ENCODE measurements at places on chromosomes 11 and 22. TPM values are rescaled to one million over a fixed set of nuclear protein-coding genes. Genes with fewer than 3 reads are reported as not detected.

DNA sequence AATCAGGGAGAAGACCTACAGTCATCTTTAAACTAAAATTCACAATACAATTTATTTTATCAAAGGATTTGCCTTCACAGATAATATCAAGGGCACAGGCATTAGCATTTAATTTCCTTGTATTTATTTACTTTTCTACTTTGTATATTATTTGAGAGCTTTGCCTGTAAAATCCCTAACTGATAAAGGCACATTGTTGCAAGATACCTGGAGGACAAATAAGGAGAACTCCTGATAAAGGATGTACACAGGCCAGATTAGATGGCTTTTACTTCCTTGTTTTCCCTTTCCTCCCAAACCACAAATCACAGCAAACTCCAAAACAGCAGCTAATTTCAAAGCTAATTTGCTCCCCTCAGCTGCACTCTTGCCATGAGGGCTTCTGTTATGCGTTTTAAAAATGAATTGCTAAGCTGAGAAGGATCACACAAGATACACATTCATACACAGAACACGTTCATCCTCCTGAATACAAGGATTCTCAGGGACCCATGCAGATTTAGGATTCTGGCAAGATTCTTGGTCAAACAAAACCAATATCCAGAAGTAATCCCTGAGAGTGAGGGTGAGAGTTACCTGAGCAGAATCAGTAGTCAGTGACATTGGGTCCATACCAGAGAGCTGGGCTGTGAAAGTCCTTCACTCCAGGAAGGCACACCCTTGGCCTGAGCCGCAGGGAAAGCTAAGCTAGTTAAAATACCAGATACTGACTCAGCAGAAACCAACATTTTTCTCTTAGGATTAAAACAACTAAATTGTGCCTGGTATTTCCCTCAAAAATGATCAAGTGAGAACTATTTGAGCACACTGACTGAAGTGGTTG is 100.3 kb upstream of the CLPB start:
- no peaks in the 10 kb centered on the region for H3K36me3 ChIP-seq
- H3K27me3 ChIP-seq, result peaks cover 6% of the 10 kb centered on the region

DNA sequence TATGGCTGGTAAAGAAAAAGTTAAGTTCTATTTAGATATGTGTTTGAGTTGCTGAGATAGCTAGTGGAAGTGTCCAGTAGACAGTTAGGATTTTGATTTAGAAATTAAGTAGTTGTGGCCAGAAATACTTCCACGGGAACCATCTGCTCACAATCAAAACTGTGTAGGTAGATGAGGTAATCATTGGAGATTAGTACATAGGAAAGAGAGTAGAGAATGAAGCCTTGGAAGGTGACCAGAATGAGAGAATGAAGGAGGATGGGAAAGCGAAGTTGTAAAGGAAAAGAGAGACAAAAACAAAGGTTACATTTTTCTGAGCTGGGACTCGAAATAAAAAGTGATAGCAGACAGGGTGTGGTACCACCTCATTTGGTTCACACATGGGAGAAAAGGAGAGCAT is 296.9 kb upstream of the SORL1-AS1 start:
- no peak overlapping the region for H3K4me3 ChIP-seq
- no peak overlapping the region for H3K27ac ChIP-seq
- H3K4me1 ChIP-seq, result no peaks in the 10 kb centered on the region
- no peaks in the 10 kb centered on the region for H3K27me3 ChIP-seq

Gene UBE2L3
- total RNA-seq, result 39.4 TPM

- H3K36me3 ChIP-seq, result peaks cover 1% of the 10 kb centered on the region
- H3K27ac ChIP-seq, result no peak within 1 kb of the TSS
- H3K4me1 ChIP-seq, result peaks cover 35% of the 10 kb centered on the region
- peak within 1 kb of the TSS; percentile 48 for H3K4me3 ChIP-seq
Observed at GRCh38 chr11:66291706-66292542, at the start of gene TMEM151A. TMEM151A (plus strand) TSS chr11:66291894; CDS start chr11:66292014, 120 bp downstream.

- DNase-seq, result no peak
- H3K4me3 ChIP-seq, result no peak overlapping the region
- no peak overlapping the region for H3K27ac ChIP-seq
- no peaks in the 10 kb centered on the region for H3K36me3 ChIP-seq
- H3K4me1 ChIP-seq, result no peaks in the 10 kb centered on the region
Observed at GRCh38 chr11:103368145-103368544, 258.9 kb downstream of the DYNC2H1 start.
